ENCODE measurements at places on chromosomes 6 and 20.
A peak's percentile ranks its signal among the peaks of the same experiment; 100 is the strongest.

- peak; percentile 66 for DNase-seq
Observed at GRCh38 chr6:13488015-13488895, 855 bp upstream of the GFOD1 start.

DNA sequence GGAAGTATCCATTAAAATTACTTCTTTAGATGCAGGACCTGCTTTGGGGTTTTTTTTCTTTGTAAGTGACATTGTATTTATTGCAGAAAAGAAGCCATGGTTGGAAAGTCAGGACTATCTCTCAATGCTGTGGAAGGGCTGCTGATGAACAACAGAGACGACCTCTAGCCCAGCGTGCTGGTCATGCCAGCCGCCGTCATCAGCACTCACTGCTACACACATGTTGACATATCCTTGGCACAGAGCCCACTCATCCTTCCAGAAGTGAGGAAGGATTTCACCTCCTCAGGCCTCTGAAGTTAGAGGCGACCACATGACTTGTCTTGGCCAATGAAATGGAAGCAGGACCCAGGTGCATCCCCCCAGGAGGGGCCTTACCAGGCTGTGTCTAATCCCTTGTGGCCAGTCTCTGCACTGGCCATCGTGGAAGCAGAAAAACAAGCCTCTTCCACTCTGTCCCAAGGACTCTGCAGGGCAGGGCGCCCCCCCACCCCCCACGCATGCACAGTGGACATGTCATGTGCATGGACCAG, 343.5 kb downstream of the TAF4 start:
- no peak for DNase-seq

GRCh38 chr6:11796829-11797228, 18.2 kb upstream of the ADTRP start:
- no peak for DNase-seq

DNA sequence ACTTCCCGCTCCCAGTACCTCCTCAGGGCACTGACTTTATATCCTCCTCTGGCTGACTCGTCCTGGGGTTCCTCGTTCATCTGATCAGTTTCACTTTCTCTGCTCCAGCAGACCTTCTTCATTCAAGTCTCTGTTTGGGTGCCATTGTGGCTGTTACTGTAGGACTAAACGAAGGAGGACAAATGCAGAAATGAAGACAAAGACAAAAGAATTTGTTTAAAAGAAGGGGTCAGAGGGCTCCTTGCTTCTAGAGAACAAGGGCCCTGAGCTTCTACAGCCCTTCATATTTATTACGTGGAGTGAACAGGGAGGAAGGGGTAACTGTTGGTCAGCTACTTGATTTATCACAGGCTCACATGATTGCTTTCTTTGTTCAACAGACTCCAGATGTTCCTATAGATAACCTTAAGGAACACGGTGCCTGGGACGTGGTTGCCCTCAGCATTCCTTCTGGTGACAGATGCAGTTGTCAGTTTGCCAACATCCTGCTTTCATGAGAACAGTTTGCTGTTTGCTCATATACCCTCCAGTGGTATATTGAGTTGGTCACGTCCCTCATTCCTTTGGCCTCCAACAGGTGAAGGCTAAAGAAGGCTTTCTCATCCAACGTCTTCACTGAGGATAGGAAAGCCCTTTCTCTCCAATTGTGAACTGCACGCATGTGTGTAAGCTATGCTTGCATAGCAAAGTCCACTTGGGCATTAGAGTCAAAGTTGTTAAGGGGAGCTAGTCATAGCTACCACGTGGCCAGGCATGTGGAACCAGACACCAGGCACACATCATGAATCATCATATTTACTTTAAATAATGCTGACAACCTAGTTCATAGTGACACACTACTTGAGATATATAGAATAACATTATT, 69.1 kb upstream of the BTN3A2 start:
- DNase-seq, result peak; percentile 47

DNA sequence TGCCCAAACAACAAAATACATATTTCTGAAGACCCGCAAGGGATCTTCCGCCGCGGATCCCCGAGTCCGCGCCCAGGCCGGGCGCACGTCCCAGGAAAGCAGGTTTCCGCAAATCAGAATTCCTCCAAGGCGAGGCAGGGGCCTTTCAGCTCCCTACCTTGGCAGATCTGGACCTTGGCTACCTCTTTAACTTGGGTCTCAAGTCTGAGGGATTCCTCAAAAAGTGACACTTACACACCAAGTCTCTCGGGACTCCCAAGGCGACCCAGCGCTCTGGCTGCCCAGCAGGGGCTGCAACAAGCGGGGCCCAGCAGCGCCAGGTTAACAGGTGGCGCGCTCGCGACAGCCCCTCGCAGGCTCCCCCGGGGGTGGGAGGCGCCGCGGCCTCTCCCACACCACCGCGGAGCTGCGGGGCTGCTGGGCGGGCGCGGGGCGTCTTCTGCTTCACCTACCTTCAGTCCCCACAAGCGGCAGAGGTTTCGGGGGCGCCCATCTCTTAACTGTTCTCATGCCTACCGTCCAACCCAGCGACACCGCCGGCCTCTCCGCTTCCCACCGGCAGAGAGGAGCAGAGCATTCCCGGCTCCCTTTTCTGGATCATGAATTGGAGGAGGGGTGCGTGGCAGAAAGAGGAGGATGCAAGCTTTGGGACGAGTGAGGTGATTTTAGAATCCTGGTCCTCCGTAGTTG, 414 bp downstream of the SIM1 start:
- DNase-seq, result peak; percentile 7

DNA sequence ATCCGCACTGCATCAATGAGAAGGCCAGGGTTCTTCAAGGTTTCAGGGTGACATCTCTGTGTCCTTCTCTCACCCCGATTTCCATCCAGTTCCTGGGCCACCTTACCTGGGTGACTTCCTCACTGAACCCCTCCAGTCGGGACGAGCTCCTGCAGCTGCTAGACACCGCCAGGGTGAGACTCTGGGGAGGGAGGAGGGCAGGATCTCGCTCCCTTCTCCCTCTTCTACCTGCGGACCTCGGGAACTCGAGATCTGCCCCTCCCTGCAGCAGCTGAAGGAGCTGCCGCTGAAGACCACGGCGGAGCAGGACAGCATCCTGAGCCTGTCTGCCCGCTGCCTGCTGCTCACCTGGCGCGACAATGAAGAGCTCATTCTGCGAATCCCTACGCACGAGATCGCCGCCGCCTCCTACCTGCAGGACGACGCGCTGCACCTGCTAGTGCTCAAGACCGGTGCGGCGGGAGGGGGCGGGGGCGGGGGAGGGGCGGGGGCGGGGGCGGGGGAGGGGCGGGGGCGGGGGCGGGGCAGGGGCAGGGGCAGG, 7.5 kb downstream of the CCM2L start:
- peak; percentile 39 for DNase-seq

DNA sequence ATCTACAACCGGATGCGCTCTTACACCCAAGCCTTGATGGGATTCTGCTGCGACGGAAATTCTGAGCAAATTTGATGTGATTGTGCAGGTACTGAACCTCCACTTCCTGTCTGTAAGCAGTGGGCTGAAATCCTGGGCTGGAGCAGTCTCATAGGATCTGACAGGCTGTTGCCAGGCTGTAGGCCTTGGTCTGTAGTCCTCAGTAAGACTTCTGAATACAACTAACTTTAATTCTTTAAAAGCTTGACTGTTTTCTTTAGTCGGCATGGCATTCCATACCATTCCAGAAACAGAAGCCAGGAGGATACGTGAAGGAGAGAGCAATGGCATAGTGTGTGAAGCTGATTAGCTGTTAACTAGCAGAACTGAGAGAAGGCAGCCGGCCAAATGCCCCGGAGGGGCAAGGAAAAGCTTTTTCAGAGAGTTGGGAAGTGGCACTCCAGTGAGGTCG, 68.3 kb downstream of the ADTRP start:
- no peak for DNase-seq

- DNase-seq, result no peak
Observed at GRCh38 chr6:142942238-142942637, 2.7 kb downstream of the HIVEP2 start.

DNA sequence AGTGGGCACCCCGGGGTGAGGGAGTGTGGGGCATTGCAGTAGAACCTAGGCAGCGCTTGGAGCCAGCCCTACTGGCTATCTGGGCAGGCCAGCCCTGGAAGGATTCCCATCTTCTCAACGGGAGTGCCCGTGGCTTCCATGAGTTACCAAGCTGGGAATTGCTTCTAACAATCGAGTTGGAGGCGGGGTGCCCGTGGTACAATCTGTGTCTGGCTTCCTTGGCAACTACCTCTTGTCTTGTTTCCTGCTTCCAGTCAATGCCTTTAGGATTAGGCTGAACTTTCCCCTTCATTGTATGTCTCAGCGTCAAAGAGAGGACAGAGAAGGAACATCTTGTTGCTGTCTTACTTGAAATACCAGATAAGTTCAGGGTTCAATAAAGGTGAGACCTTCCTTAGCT, 33.3 kb downstream of the PPP1R14C start:
- DNase-seq, result no peak

GRCh38 chr20:21389368-21389767, 8.0 kb downstream of the NKX2-4 start:
- no peak for DNase-seq

GRCh38 chr6:107129370-107129925, 14.1 kb upstream of the BEND3 start:
- DNase-seq, result no peak

- peak; percentile 43 for DNase-seq
Observed at GRCh38 chr20:36435592-36436541, 105.5 kb upstream of the MYL9 start.
